Stomach (tissue), 19 donors: ENCODE measurements at places on chromosomes 6 and 20. TPM values are rescaled to one million over a fixed set of nuclear protein-coding genes. Genes with fewer than 3 reads are reported as not detected.

DNA sequence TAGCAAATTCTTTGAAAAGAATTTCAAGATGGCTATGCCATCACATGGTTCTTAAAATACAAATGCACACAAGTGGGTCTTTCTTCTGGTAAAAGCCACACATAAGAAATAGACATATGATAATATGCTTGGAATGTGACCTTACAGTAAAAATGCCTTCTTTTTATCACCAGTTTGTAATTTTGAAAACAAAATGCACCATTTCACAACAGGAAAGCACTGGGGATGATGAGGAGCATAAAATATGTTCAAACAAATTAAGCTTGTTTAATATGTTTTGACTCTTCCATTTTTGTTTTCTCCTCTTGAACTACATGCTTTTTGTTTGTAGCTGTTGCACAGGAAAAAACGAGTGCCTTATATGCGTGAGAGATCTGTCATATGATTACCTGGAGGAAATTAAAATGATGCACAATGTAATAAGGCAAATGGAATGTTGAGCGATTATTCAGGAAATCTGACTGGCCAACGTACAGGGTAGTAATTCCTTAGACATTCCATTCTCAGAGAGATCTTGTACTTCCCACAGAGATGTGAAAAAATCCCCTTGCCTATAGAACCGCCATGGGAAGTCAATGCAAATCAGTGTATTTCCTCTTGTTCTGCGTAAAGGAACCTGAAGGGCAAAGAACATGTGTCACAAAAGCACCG is 911.6 kb downstream of the TFAP2A start:
- no peak overlapping the region for H3K4me3 ChIP-seq
- H3K27me3 ChIP-seq, result no peaks in the 10 kb centered on the region
- no peak for DNase-seq
- H3K36me3 ChIP-seq, result no peaks in the 10 kb centered on the region

DNA sequence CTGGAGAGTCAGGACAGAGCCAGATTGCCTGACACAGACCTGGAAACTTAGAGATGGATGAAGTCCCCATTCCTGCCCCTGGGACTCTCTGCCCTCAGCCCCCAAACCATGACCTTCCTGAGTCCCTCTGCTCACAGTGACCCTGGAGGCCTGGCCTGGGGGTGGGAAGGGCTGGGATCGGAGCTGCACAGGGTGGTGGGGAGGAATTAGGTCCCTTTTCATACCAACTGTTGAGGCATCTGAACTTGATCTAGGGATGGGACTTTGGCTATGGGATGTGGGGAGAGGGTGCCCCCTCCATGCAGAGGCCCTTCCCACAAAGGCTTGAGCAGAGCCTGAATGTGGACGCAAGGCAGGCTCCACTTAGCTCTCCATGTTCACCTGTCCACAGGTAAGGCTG is 144.1 kb downstream of the MRPL14 start:
- no peak overlapping the region for H3K4me3 ChIP-seq
- H3K4me1 ChIP-seq, result no peaks in the 10 kb centered on the region
- no peak for DNase-seq
- no peaks in the 10 kb centered on the region for H3K36me3 ChIP-seq
- H3K27ac ChIP-seq, result no peak overlapping the region

DNA sequence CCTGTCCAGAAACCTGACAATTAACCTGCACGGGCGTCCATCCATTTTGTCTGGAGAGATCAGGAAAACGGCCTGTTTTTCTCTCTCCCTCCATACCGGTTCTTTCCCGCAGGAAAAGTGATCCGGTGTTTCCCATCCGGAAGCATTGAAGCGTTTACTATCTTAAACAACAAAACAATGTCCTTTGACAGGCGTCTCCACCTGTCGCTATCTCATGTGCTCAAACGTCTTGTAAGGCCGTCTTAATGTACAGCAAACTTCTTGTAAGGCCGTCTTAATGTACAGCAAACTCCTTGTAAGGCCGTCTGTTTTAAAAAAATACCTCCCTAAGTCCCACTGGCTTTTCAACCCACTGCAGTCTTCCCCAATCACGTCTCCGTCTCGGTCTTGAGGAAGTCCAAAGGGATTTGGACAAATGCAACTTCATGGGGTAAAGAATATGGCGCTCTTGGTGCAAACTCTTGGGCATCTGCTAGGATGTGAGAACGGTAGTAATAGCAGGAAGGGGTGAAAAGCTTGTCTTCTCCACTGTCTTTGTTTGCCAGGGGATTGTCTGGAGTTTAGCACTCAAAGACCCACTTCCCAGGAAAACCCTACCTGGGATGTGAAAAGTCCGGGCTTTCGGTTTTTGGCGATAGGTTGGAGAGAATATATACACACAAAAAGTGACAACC is 29.9 kb upstream of the TRIM27 start:
- DNase-seq, result peak; percentile 26
- no peaks in the 10 kb centered on the region for H3K36me3 ChIP-seq
- H3K4me3 ChIP-seq, result peak overlapping the region; percentile 33
- no peaks in the 10 kb centered on the region for H3K27me3 ChIP-seq
- H3K4me1 ChIP-seq, result peaks cover 19% of the 10 kb centered on the region

DNA sequence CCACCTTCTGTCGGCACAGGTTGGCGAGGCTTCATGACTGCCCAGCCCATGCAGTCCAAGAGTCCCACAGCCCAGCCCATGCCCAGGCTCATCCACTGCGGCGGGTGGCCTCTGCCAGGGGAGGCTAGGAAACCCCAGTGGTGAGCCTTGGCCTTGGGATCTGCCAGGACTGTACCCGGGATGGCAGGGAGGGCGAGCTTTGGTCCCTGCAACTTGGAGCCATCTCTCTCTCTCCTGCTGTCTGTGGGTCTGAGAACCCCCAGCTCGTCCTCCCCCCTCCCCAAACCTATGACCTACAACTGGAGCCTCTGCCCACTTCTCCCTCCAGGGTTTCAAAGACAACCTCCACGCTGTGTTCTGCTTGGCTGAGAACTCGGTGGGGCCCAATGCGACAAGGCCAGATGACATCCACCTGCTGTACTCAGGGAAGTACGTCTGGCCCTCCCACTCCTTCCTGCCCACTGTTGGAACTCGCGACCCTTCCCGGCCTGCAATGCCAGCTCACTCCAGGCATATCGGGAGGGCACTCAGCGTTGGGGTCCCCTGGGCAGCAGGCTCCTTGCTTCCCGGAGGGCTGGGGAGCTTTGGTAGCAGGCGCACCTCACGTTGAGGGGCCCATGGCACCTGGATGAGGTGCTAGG is 19.7 kb downstream of the NPEPL1 start:
- no peak overlapping the region for H3K27ac ChIP-seq
- H3K4me3 ChIP-seq, result no peak overlapping the region
- DNase-seq, result peak; percentile 5
- no peaks in the 10 kb centered on the region for H3K27me3 ChIP-seq
- H3K4me1 ChIP-seq, result peaks cover 9% of the 10 kb centered on the region
- H3K36me3 ChIP-seq, result peaks cover 70% of the 10 kb centered on the region

DNA sequence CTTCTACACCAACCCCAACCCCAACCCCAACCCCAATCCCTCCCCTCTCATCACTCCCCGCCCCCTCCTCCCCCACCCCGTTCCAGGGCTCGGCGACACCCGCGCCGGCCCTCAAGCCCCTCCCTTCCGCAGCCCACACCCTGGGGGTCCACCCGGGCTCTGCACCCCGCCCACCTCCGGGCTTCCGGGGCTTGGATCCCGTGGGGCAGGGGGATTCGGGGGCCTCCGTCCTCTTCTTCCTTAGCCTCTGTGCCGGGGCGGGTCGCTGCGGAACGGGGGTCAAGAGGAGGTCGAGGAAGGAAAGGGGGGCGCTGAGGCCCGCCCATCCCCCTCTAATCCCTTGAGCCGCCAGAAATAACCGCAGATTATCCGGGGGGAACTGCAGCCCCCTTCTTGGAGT is 690 bp downstream of the TULP1 start:
- H3K27ac ChIP-seq, result no peak overlapping the region
- no peak for DNase-seq
- no peaks in the 10 kb centered on the region for H3K36me3 ChIP-seq
- H3K4me1 ChIP-seq, result no peaks in the 10 kb centered on the region

Gene HLA-DOB
- total RNA-seq, result 62.9 TPM

Gene SMLR1
- not detected for total RNA-seq

Gene SNAP25
- 5.1 TPM for total RNA-seq

Gene NOX3
- not detected for total RNA-seq

DNA sequence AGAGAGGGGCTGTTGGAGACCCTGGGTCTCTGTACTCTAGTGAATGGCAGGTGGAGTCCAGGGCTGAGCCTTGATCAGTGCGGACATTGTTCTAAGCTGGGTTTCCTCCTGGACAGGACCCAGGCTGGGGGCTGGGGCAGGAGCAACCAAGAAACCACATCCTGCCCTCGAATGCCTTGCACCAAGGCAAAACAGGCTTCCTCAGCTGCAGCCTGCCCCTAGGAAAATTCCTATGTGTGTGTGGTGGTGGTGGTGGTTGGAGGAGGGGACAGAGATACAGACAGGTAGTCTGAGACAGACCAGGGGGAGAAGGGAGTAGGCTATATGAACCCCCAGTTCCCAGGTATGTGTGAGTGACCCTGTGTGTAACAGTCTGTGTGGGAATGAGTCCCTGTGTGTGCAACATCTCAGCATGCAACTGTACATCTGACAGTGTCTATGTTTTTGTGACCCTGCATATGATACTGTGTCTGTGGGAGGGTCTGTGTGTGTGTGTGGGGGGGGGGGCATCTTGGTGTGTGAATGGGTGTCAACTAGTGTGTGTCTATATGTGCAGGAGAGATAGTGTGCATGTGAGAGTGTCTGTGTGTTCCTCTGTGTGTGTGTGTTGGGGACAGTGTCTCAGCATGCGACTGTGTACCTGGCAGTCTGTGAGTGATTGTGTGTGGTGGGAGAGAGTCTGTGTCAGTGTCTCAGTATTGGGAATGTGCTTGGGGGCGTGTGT is 3.0 kb downstream of the GLP1R start:
- H3K36me3 ChIP-seq, result no peaks in the 10 kb centered on the region
- no peak for DNase-seq
- H3K27me3 ChIP-seq, result peaks cover 38% of the 10 kb centered on the region
- H3K27ac ChIP-seq, result no peak overlapping the region

DNA sequence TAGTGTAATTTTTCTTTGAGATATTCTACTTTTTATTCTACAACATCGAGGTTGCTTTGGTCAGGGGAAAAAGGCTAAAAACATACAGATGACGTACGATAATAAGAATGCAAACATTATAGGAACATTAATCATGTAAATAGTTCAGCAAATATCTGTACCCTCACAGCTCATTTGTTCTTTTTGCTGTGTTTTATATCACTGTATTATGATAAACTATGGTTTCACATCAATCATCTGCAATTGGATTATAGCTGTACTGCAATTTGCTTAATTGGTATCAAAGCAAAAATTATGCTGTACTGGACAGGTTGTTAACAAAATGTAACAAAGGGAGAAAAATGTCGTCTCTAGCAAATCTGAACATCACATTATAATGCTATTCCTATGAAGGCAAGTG is 597.1 kb downstream of the EPHA7 start:
- no peak overlapping the region for H3K4me3 ChIP-seq
- H3K36me3 ChIP-seq, result no peaks in the 10 kb centered on the region
- H3K4me1 ChIP-seq, result no peaks in the 10 kb centered on the region
- no peak for DNase-seq
- H3K27ac ChIP-seq, result no peak overlapping the region
- no peaks in the 10 kb centered on the region for H3K27me3 ChIP-seq

Gene TBX18
- not detected for total RNA-seq

Gene OPRM1
- 0.45 TPM for total RNA-seq

GRCh38 chr6:81130061-81130460 is 622.4 kb downstream of the TENT5A start:
- no peaks in the 10 kb centered on the region for H3K36me3 ChIP-seq
- H3K4me1 ChIP-seq, result no peaks in the 10 kb centered on the region
- no peak for DNase-seq
- no peak overlapping the region for H3K4me3 ChIP-seq
- no peaks in the 10 kb centered on the region for H3K27me3 ChIP-seq
- no peak overlapping the region for H3K27ac ChIP-seq

- no peak for DNase-seq
- H3K4me3 ChIP-seq, result no peak overlapping the region
- no peaks in the 10 kb centered on the region for H3K27me3 ChIP-seq
- H3K4me1 ChIP-seq, result peaks cover 60% of the 10 kb centered on the region
Observed at GRCh38 chr20:50425076-50425475, 85.1 kb upstream of the PTPN1 start.

Gene PHACTR1
- total RNA-seq, result 17.4 TPM

Gene OLIG3
- total RNA-seq, result not detected

GRCh38 chr20:56924292-56925081 is 295.4 kb downstream of the TFAP2C start:
- peak overlapping the region; percentile 24 for H3K4me3 ChIP-seq
- H3K4me1 ChIP-seq, result peaks cover 13% of the 10 kb centered on the region
- no peak for DNase-seq
- peaks cover 16% of the 10 kb centered on the region for H3K27me3 ChIP-seq
- no peak overlapping the region for H3K27ac ChIP-seq

Gene ATP9A
- total RNA-seq, result 14.6 TPM

DNA sequence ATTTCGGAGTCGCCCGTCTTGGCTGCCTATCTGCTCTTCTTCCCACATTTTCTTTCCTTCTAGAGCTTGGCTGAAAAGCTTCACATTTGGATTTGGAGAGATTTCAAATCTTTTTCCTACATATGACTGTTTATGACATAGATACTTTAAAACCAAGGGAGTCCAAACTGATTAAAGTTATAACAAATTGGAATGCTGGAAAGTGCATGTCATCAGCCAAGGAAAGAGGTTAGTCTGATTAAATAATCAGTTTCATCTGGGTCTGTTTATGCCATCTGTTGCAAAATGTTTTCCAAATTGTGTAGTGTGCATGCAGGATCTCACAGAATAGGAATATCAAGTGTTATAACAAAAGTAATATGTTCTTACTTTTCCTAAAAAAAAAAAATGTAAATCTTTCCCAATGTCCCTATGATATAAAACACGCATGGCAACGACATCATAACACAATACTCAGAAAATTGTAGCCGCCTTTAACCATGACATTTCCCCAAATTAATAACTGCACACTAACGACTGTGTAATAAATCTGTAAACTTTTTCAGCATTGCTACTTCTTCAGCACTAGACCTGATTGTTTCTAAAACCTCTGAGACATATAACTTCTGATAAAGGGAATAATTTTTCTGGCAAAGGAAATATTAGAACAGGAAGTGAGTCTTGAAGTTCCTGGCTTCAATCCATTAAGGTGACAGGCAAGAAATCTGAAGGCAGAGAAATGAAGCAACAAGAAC is 230.2 kb upstream of the FOXQ1 start:
- H3K4me1 ChIP-seq, result peaks cover 18% of the 10 kb centered on the region
- no peaks in the 10 kb centered on the region for H3K27me3 ChIP-seq
- peak overlapping the region; percentile 88 for H3K27ac ChIP-seq
- no peaks in the 10 kb centered on the region for H3K36me3 ChIP-seq
- H3K4me3 ChIP-seq, result no peak overlapping the region
- DNase-seq, result no peak

GRCh38 chr20:47380481-47380880 is 24.0 kb upstream of the ZMYND8 start:
- DNase-seq, result no peak
- no peak overlapping the region for H3K4me3 ChIP-seq
- H3K27ac ChIP-seq, result no peak overlapping the region
- H3K4me1 ChIP-seq, result peaks cover 18% of the 10 kb centered on the region

- peaks cover 3% of the 10 kb centered on the region for H3K4me1 ChIP-seq
- H3K27me3 ChIP-seq, result no peaks in the 10 kb centered on the region
- H3K27ac ChIP-seq, result no peak overlapping the region
- H3K4me3 ChIP-seq, result no peak overlapping the region
- no peaks in the 10 kb centered on the region for H3K36me3 ChIP-seq
Observed at GRCh38 chr20:19911810-19912382, 105.3 kb upstream of the NAA20 start.

Gene SCRT2
- not detected for total RNA-seq

Gene CTAGE9
- not detected for total RNA-seq
